HCT116 (cell line): ENCODE measurements at places on chromosomes 2 and 18. TPM values are rescaled to one million over a fixed set of nuclear protein-coding genes. Genes with fewer than 3 reads are reported as not detected.
A peak's percentile ranks its signal among the peaks of the same experiment; 100 is the strongest.

- DNase-seq = no peak
Observed at GRCh38 chr2:74413001-74413698, 8.3 kb downstream of the C2orf81 start.

GRCh38 chr2:84458551-84459017, 496 bp downstream of the SUCLG1 start:
- DNase-seq = no peak

DNA sequence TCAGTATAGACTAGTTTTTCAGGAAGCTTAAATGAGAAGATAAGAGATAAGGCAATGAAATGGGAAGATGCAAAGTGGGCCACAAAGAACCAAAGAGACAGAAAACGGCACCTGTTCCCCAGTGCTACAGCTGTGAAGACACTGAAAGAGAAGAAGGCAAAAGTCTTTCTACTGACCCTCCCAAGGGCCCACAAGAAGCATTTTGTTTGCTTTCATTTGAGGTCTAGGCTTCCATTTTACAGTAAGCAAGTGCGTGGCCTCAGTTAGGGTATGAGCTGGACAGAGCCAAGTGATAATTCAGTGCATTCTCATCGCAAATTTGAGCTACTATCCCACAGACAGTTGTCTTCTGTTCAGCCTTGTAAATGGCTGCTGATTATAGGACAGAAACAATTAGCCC, 53.4 kb upstream of the STK17B start:
- no peak for DNase-seq

- DNase-seq = no peak
Observed at GRCh38 chr2:200878289-200878880, 10.5 kb downstream of the PPIL3 start.

GRCh38 chr2:260507-261161, 3.2 kb downstream of the SH3YL1 start:
- no peak for DNase-seq

DNA sequence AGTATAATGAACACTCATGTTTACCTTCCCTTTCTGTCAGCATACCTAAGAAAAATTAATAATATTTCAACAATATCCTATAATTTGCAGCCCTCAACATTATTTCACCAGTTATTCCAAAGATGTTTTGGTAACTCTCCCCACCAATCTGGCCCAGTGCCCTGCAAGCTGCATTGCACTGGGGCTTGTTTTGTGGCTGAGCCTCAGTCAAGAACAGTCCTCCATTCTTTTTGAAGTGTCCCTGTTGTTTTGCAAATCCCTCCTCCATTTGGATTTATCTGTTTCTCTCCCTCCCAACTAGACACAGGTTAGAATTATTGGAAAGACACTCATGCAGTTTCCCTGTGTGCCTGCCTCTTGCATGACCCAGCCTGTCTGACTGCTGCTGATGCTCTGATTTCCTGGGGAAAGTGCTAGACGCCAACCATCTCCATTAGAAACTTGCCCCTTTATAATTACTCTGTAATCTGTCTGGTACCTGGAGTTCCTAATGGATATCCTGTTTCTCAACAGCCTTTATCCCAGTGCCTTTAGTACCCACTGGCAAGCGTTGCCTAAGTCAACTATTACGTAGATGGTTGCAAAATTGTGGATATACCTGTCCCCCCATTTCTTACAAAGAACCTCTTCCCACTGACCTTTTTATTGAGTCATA, 60.2 kb downstream of the EIF5B start:
- DNase-seq = no peak

DNA sequence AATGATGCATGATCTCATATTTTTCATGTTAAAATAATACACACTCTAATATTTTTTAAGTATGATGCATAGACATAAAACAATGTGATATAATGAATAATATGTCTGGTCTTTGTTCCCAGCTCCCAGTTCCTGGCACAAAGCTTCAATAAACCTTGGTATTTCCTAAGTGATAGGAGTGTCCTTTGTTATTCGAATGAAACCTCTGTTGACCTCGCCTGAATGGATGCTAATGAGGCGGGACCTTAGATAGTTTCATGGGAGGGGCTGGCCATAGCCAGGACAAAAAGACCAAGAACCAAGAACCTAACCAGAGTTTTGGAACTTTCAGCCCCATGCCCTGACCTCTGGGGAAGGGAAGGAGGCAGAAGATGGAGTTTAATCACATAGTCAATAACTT, 257.7 kb upstream of the COPS8 start:
- DNase-seq = no peak

- DNase-seq = no peak
Observed at GRCh38 chr18:46636040-46636630, 20.9 kb downstream of the LOXHD1 start.

- DNase-seq = no peak
Observed at GRCh38 chr2:238022594-238023157, 38.1 kb upstream of the SCLY start.

GRCh38 chr2:105919191-105919811, 174.6 kb downstream of the NCK2 start:
- DNase-seq = peak; percentile 92

DNA sequence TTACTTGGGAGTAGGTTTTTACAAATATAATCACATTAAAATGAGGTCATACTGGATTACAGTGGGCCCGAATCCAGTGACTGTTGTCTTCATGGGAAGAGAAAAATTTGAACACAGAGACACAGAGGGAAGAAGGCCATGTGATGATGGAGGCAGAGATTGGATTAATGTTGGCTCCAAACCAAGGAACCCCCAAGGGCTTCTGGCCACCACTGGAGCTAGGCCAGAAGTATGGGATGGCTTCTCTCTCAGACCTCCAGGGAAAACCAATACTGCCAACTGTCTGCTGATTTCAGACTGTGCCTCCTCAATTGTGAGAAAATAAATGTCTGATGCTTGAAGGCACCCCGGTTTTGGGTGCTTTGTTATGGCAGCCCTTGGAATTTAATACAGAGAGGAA, 76.0 kb downstream of the ALPK2 start:
- DNase-seq = no peak

- no peak for DNase-seq
Observed at GRCh38 chr18:1438458-1438910, 533.8 kb downstream of the ADCYAP1 start.

DNA sequence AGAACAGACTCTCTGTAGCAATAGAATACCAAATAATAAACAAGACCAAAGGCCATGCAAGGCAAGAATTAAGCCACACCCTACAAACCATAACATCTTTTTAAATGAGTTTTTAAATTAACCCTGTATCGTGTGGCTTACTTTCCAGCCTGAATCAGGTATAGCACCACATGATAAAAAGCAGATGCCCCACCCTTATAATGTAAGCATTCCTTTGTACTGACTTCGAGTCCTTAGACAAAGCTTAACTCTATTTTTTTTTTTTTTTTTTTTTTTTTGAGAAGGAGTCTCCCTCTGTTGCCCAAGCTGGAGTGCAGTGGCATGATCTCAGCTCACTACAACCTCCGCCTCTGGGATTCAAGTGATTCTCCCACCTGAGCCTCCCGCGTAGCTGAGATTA, 1.7 kb upstream of the C2orf42 start:
- no peak for DNase-seq

DNA sequence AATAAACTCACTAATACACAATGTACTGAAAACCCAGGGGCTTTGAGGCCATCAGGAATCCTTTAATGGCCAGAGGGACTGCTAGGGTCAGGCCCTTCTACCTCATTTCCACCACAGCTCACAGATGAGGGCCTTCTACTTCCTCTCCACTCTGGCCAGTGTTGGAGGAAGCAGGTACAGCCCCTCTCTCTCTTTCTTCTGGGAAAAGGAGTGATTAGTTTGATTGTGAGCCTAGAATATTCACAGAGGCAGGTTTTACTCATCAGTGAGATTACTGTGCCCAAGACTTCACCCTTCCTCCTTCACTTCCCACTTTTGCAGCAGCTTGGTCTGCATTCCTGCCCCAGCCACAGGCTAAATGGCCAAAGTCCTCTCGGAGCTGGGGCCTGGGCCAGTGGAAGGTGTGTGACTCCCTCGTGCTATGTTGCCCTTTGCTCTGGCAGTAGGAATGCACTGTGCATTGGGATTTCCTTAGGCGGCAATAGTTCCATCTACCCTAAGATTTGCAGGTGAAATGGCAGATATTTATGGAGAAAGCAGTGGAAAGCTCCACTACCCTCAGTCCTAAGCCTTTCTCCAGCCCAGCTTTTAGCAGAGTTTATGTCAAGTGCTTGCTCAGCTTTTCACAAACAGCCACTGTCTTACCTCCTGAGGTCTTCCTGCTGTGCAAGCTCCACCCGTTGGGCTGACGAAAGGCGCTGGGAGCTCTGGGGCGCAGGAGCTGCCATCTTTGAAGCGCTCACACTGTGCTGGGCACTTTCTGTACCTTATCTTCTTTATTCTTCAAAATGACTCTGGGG, 36.2 kb upstream of the YES1 start:
- no peak for DNase-seq

DNA sequence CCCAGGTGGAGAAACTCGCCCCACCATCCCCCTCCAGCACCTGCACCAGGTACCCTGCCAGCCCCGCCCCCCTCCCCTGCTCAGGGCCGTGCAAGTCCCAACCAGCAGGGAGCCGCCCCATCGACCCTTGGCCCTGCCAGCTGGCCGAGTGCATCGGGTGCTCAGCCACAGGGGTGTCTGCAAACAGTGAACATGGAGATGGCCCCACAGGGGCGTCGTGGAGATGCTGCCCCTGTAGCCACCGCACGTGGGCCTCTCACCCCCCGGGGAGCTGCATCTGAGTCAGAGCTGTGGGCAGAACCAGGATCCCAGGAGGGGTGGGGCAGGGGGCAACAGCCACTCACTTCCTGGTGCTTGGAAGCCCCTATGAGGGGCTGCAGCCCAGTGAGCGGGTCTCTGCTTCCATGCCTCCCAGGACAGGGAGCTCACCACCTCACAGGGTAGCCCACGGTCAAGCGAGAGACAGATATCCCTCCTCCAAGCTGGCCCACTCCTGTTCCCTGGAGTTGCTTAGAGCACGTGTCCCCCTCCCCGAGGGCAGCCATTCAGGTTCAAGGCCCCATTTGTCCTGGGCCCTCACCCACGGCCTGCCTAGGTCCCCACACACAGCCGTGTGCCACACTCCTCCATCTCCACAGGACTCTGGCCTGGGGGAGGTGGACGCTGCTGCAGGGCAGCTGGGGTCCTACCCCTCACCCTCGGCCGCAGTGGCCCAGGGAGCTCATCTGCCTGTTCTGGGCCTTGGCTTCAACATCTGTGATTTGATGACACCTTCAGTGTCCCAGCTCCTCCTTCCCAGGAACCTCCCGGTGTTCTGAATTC, 1.1 kb upstream of the MAB21L4 start:
- DNase-seq = no peak

GRCh38 chr2:240704651-240705050, 13.0 kb downstream of the AQP12A start:
- no peak for DNase-seq

- no peak for DNase-seq
Observed at GRCh38 chr2:207727261-207727660, 15.8 kb downstream of the CCNYL1 start.

Gene SLC19A3
- not detected for total RNA-seq

Gene PRKCE
- 14.8 TPM for total RNA-seq

Gene SNED1
- 9.6 TPM for total RNA-seq

Gene SKOR2
- total RNA-seq = not detected

Gene PRSS56
- not detected for total RNA-seq

Gene NOL4
- total RNA-seq = not detected

Gene NAT8
- total RNA-seq = not detected
